ENCODE measurements at places on chromosomes 11 and 22. TPM values are rescaled to one million over a fixed set of nuclear protein-coding genes. Genes with fewer than 3 reads are reported as not detected.

The SMIM38 gene
- 0.09 TPM for total RNA-seq

The PLEKHA7 gene
- total RNA-seq = 0.09 TPM

The PKNOX2 gene
- 2.0 TPM for total RNA-seq

The OR51A4 gene
- not detected for total RNA-seq

The CRYBB3 gene
- total RNA-seq = not detected

The IL10RA gene
- not detected for total RNA-seq

The MUC5B gene
- not detected for total RNA-seq

The LARGE2 gene
- not detected for total RNA-seq

The ANGPTL5 gene
- 0.09 TPM for total RNA-seq

The PRR33 gene
- total RNA-seq = not detected

The ANKRD49 gene
- total RNA-seq = 13.7 TPM
